SW 1271 (cell line): ENCODE measurements at places on chromosomes 7 and 10.

DNA sequence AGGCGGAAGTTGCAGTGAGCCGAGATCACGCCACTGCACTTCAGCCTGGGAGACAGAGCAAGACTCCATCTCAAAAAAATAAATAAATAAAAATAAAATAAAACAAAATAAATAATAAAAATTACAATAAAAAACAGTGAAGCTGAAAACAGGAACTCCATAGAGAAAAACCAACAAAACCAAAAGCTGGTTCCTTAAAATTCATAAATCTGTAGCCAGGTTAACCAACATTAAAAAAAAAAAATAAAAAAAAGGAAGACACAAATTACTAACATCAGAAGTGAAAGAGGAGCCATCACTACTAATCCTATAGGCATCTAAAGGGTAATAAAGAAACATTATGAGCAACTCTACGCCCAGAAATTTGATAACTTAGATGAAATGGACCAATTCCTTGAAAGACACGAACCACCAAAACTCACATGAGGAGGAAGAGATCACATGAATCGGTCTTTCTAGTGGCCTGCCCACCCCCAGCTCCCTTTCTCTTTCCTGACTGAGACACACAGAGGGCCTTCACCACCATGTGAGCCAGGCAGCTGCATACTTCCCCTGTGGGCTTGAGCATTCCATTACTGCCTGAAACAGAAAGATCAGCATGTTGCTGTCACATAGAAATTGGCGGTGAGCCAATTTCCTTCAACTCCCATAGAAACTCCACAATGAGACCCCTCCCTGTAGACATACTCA is 208.7 kb downstream of the MAD1L1 start:
- no peak for DNase-seq

GRCh38 chr10:14740684-14741247 is 33.9 kb downstream of the FAM107B start:
- no peak for DNase-seq

DNA sequence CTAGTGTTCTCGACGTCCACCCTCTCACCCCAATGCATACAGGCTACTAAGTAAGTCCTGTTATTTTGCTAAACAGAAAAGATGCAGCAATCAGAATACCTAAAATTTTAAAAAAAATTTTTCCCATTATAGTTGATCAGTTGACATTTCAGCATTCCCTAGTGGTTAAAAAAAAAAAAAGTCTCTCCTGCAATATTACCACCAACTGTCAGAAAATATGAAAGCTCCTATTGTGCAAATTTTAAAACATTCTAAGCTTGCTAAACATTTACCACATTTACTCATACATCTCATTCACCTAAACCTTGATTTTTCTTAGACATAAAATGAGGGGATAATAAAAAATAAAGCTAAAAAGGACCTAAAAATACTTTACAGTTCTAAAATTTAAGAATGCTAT is 165.6 kb downstream of the AVL9 start:
- DNase-seq, result no peak

GRCh38 chr7:23347033-23347681 is 48.0 kb downstream of the MALSU1 start:
- DNase-seq, result no peak

DNA sequence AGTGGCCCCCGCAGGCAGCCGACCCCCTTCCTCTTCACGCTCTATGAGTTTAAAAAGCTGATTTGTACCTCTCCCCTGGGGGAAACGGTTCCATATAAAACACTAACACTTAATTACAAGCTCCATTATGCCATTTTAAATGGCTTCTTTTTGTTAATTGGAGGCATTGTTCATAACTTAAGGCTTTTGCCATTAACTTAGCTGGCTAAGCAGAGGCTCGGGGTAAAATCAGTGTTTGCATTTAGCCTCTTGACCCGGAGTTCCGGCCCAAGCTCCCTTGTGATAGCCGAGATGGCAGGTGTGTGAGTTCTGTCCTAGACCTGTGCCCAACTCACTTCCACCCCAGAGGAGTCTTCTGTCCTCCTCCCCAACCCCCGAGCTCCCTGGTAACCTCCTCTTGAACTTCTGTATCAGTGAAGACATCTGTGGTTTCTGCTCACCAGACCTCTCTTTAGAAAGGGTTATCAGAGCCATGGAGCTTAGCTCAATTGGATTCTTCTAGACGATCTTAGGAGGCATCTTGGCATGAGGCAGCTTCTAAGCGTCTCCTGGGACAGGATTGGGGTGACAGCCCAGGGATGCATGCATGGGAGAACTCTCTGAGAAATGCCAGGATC is 34.2 kb upstream of the SH2B2 start:
- DNase-seq, result no peak

DNA sequence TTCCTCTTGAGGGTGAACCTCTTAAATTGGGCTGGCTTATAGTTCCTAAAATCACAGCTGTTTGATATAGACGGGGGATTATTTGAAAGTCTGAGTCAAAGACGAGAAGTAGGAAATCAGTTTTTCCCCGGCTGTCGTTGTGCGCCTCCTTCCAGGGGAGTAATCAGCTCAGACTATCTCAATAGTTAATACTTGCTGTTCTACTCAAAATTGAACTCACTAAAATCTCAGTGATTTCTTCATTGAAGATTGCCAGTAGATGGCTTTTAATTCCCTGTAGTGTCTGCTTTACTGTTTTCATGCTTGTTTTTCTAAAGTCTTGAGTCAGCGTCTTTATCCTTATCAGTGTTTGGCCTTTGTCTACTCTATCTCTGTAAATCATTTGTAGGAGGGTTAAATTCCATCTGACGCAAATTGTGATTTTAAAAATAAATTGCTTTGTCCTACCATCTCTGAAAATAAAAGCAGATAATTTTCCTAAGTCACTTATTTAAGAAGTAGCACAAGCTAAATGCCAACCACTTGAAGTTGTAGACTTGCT is 47.3 kb downstream of the CNNM2 start:
- no peak for DNase-seq

- peak; percentile 32 for DNase-seq
These were observed 46.2 kb downstream of the GPAM start for GRCh38 chr10:112137154-112137987.

DNA sequence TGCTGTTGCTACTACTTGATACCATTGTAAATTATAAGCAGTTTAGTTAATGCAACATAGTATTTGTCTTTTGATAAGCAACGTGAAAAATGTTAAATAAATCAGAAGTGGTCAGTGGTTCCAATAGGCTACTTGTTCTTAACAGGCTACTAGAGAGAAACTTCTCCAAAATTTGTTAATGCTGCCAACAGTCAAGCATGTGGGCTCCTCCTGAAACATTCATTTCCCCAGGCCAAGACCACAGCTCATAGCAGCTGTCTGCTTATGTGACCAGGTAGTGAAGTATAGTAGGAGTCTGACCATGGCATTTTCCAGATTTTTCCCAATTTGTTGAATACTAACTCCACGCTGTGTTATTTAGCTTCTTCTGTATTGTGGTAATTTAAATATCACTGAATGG is 81.0 kb downstream of the CYP51A1 start:
- DNase-seq, result no peak

DNA sequence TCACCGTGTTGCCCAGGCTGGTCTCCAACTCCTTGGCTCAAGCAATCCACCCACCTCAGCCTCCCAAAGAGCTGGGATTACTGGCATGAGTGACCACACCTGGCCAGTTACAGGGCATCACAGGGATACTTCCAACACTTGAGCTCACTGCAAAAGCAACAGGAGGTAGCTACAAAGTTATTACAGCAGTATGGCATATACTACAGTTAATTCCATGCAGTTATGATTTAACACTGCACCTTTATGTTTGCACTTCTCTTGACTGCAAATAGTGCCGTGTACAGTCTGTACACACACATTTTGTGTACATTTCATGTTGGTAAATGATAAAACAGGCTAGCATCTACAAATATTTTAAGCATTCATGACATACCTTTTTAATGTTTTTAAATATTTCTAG is 21.3 kb downstream of the SRPK2 start:
- no peak for DNase-seq

- DNase-seq, result no peak
These were observed 918 bp downstream of the PWWP2B start for GRCh38 chr10:132397671-132398565.

- no peak for DNase-seq
These were observed 23.4 kb downstream of the MGAM2 start for GRCh38 chr7:142134909-142135308.

DNA sequence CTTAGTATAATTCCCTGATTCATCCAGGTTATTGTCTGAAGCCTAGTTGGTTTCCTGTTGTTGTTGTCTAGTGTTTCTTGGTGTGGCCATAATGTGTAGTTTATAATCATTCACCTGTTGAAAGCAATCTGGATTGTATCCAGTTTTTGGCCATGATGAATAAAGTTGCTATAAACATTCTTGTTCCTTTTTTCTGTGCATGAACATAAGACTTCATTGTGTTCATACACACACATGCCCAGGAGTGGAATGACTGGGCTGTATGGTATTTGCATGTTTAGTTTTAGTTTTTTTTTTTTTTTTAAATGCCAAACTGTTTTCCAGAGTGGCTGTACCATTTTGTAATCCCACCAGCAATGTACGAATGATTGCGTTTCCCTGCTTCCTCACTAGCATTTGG is 349.8 kb downstream of the SDK1 start:
- no peak for DNase-seq

- no peak for DNase-seq
These were observed 33.6 kb upstream of the KMT2E start for GRCh38 chr7:104980440-104980839.

GRCh38 chr10:70228491-70228890 is 4.7 kb downstream of the PPA1 start:
- no peak for DNase-seq

DNA sequence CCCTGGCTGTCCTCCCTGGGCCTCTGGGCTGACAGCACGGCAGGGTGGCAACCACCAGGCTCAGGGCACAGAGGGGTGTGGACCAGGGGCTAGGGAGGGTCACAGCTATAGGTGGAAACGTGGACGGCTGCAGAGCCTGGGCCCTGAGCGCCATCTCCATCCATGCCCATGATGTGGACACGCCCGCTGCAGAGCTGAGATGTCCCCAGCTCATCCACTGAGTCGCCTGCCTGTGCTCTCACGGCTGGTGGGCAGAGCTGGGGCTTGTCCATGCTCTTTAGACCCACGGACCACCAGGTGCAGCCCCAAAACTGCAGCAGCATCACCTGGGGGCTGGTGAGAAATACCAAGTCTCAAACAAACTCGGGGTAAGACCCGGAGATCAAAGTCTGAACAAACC is 16.1 kb downstream of the TECPR1 start:
- no peak for DNase-seq
